Fibroblast of skin of right quadriceps (primary cell): ENCODE measurements at places on chromosomes 4 and X.
A peak's percentile ranks its signal among the peaks of the same experiment; 100 is the strongest.

DNA sequence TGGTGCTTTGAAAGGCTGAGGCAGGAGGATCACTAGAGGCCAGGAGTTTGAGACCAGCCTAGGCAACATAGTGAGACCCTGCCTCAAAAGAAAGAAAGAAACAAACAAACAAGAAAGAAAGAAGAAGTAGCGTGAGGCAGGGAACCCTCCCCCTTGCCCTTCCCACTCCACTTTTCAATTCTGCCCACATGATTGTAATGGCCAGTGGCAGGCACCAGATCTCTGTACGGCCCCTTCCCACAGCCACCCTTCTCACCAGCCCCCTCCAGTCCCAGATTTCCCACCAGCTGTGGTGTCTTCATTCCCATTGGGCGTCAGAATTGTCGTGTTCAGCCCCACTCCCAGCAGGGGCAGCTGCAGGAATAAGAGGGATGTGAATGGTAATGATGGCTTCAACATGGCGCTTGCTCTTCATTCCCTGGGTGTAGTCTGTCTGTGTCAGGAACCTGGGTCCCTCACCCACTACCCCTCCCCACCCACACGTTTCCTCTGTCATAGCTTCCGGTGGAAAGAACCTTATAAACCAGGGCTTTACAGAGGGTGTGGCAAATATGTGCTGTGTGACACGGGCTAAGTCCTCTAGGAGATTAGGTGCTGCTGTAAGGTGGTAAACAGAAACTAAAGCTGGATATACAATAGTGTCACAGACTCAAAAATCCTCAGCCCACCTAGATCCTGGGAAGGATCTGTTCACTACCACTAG, at the start of gene IL2RG:
Gene IL2RG (minus strand): TSS at position 437 of the 703 bp plus-strand sequence. CDS start 38 bp downstream, at position 399.
- no peak for DNase-seq

- DNase-seq = peak; percentile 95
These were observed 116.0 kb downstream of the SOWAHB start for GRCh38 chr4:76781698-76782595.

DNA sequence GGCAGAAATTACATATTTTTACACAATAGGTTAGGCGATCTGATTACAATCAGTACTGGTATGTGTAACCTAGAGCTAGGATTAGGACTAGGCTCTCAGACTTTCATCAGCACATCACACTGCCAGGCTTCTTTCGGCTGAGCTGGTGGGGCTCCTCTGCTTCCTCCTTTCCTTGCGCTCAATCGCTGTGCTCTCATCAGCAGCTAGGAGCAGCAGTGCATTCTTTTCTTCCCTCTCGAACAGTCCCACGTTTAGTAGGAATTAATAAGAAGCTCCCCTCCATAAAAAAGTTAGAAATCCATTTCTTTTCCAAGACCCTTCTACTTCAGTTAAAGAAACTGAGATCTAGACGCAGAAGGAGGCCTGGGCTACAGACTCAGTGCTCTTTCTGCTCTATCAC, 350.4 kb downstream of the SPRY1 start:
- no peak for DNase-seq

GRCh38 chrX:42585842-42586621, 191.9 kb downstream of the PPP1R2C start:
- DNase-seq = no peak

DNA sequence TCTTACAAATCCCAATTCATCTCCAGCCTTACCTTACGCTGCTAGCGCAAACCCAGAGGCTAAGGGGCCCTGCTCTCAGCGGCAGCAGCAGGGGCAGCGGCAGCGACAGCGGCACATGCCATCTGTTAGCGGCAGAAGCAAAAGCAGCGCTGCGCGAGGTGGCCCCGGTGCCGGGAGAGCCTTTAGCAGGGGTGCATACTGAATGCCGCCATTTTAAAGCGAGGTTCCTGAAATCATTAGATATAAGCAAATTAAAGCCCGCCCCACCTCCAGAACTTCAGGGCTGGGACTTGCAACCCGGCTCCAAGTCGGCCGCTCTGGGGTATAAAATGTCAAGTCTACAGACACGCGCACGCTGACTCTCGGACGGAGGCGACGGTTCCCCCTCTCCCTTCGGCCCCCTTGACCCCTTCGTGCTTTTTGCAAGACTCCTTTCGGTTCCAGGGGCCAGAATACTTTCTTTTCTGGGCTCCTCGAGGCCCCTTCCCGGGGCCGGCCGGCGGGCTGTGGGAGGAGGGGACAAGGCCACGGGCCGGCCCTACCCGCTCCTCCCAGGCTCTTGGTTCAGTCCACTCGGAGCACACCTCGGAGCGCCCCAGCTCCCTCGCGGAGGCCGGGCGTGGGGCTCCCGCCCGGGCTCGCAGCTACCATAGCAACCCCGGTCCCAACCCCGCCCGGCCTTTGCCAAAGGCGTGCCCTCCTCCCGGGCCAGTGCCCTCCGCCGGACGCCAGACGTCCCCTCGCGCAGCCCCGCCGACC, at the start of gene MBNL3:
Gene MBNL3 (minus strand): TSS at position 220 of the 759 bp plus-strand sequence. CDS start 49,427 bp downstream, outside the sequence.
- peak; percentile 31 for DNase-seq

GRCh38 chr4:84058201-84058600, 440.9 kb downstream of the NKX6-1 start:
- no peak for DNase-seq

- no peak for DNase-seq
These were observed 79.0 kb downstream of the CPE start for GRCh38 chr4:165457793-165458192.

- no peak for DNase-seq
These were observed 104.1 kb upstream of the MCF2 start for GRCh38 chrX:139811942-139812629.

- DNase-seq = no peak
These were observed 1.3 kb upstream of the JAKMIP1 start for GRCh38 chr4:6201580-6202091.

- no peak for DNase-seq
These were observed 650.8 kb upstream of the DIPK2B start for GRCh38 chrX:45851434-45851991.

GRCh38 chrX:42943051-42943974, 165.3 kb upstream of the PPP1R2C start:
- no peak for DNase-seq
